ENCODE measurements at places on chromosomes 16 and 17.

- DNase-seq, result no peak
These were observed 653 bp downstream of the FANCA start for GRCh38 chr16:89815639-89816348.

- DNase-seq, result no peak
These were observed 2225.7 kb downstream of the TP53TG3F start for GRCh38 chr16:35685085-35685484.

DNA sequence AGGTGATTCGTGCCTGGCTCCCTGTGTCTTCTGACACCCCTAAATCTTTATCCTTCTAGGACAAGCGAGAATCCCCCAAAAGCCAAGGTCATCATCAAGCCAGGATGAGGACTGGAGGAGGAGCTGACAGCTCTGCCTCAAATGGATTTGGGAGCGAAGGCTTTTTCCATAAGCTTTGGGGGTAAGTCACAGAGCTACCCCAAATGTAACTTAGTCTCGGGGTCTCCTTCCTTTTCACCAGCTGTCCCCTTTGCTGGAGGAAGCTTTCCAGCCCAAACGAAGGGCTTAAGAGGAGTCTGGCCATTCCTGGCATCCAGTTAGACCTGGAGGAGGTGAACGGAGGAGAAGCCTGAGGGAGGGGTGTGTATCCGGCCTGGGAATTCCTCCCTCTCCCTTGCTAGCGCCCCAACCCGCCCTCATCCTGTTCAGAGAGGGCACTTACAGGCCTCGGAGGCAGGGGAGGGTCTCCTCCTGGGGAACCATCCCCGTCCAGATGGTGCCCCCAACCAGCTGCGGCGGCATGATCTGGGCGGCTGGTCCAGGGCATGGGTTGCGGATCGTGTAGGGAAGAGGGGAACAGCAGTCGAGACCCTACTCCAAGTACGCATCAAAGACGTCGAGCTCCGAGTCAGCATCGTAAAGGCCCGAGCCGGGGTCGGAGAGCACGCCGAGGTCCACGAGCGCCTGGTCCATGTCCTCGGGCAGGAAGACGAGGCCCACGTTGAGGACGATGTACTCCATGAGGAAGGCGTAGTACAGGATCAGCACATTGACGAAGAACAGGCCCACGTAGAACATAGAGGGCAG, 938 bp downstream of the DEXI start:
- DNase-seq, result no peak

DNA sequence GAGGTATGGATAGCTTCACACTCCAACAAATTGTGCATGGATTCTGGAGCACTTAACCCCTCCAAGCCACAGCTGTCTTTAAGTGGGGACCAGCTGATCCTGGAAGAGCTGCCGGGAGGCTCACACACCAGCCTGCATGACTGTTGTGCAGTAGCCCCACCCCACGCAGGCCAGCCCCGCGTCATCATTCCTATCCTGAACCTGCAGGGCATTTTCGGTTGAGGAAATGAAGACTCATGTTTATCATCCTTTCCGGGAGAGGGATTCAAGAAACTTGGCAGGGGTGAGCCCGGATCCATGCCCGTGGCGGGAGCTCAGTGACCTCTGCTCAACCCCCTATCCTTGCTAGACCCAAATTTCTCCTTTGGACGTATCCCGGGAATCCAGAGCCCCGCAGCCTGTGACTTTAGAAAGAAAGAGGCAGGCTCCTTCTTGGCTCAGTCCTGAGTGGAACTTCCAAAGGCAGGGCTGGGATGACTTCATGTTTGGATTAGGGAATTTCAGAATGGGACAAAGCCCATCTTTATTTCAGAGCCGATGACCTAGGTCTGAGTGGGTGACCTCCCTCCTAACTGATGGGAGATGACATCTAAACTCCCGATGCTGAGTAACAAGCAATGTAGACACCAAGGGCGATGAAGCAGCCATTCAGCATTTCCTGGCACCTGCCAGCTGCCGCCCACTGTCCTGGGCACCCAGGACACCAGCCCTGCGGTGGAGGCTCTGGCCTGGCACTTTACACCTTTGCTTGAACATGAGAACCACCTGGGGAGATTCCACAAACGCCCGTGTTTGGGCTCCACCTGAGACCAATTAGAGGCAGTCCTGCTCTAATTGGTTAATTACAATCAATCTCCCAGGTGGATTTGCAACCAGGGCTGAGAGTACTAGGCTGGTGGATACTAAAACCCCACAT, 43.3 kb upstream of the CMIP start:
- DNase-seq, result peak; percentile 75

All from choroid plexus epithelial cell (primary cell).